AG04449 (cell line): ENCODE measurements at places on chromosomes 2 and 18.

DNA sequence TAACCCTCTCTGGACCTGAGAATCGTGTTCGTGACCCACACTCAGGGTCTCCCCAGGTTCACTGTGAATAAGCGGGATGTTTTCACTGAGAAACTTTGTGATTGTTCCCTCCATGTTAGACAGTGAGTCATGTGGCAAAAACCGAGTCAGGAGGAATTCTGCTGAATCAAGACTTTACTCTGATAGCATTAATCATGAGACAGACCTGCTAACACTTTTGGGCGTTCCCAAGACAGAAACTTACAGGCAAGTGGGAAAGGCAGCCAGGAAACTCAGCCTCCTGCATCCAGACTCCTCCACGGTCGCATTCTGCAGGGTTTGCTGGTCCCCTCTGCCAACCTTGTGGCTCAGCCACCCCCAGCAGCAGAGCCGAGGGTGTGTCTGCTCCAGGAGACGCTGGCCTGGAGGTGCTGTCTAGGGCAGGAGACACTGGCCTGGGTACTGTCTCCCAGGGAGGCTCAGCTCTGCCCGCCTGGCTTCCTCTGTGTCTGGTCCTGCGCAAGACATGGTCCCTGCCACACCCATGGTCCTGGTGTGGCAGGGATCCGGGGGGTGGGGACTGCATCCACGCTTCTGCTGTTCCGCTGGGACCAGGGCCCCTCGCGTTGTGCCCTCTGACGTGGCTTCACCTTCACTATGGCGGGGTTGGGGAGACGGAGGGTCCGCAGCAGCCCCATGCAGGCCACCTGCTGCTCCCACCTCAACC is 177.4 kb downstream of the TWIST2 start:
- DNase-seq: peak; percentile 9

GRCh38 chr2:44052584-44052983 is 56.8 kb upstream of the LRPPRC start:
- no peak for DNase-seq

- DNase-seq: no peak
Measured at GRCh38 chr18:79905389-79905911, 46.0 kb downstream of the SLC66A2 start.

- no peak for DNase-seq
Measured at GRCh38 chr2:42050010-42050702, 2.3 kb downstream of the PKDCC start.

- no peak for DNase-seq
Measured at GRCh38 chr18:15005313-15006130, 257.6 kb downstream of the ANKRD30B start.

DNA sequence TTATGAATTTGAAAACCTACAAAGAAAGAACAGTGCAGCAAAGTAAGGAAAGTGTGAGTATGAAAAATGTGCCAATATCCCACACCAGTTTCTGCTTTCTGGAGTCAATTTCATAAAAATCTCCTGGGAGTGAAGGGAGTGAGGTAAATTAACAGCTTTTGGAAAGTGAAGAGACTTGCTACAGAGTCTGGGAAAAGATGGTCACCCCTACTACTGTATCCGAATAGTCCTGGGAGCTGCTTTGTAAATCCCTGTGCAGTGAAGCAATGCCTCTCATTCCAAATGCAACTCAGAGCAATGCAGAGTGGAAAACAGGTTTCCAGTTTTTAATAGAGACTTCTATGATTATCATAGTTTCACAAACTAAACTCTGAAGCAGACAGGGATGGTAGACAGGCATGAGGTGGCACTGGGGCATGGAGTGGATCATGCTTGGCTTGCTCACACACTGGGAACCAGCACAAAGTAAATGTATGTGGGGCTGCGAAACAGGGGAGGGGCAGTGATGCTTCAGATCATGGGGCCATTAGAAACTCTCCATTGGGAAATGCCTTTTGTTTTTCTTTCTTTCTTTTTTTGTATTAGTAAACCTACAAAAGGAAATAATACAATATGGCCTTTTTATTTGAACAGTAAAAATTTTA is 10.6 kb downstream of the COL5A2 start:
- no peak for DNase-seq

GRCh38 chr2:219003267-219003634 is 10.0 kb upstream of the CRYBA2 start:
- DNase-seq: no peak

DNA sequence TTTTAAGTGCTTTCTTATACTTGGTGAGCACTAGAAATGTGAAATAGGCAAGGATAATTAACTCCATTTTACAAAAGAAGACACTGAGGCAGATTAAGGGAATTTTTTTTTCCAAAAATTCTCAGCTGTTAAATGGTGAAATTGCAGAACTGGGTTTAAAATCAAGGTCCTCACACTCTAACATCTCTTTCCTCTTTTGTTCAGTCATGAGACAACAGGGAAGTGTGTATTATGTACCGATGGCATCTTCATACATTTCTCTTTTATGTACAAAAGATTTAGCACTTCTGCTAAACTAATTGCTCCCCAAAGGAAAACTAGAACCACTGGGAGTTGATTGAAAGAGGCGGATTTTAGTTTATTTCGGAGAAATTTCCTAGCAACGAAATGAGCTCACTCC is 203.0 kb downstream of the SETBP1 start:
- no peak for DNase-seq
